Activated T-cell treated with anti-CD3 and anti-CD28 coated beads for 4 hours (primary cell): ENCODE measurements at places on chromosomes 7 and 10.
A peak's percentile ranks its signal among the peaks of the same experiment; 100 is the strongest.

GRCh38 chr7:1937252-1937605 is 267.2 kb downstream of the ELFN1 start:
- no peak for DNase-seq

DNA sequence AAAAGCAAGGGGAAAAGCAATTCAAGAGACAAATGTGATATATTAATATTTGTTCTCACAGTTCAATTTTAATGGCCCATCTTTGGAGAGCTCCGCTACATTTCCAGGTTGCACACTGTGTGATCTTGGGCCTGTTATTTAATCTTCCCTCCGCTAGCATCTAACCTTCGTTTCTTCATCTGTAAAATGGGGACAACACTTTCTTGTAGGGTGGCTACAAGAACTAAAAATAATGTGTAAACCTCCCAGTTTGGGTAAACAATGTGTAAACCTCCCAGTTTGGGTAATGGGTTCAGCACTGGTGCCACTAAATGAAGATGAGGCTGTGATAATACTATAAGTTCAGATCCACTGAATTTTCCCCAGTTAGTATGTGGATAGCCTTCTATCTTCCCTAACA is 99.5 kb downstream of the CDK6 start:
- no peak for DNase-seq

- no peak for DNase-seq
These were observed 568.3 kb downstream of the KIF20B start for GRCh38 chr10:90269699-90270098.

- DNase-seq = no peak
These were observed 328.7 kb downstream of the ARL4A start for GRCh38 chr7:13016036-13016581.

DNA sequence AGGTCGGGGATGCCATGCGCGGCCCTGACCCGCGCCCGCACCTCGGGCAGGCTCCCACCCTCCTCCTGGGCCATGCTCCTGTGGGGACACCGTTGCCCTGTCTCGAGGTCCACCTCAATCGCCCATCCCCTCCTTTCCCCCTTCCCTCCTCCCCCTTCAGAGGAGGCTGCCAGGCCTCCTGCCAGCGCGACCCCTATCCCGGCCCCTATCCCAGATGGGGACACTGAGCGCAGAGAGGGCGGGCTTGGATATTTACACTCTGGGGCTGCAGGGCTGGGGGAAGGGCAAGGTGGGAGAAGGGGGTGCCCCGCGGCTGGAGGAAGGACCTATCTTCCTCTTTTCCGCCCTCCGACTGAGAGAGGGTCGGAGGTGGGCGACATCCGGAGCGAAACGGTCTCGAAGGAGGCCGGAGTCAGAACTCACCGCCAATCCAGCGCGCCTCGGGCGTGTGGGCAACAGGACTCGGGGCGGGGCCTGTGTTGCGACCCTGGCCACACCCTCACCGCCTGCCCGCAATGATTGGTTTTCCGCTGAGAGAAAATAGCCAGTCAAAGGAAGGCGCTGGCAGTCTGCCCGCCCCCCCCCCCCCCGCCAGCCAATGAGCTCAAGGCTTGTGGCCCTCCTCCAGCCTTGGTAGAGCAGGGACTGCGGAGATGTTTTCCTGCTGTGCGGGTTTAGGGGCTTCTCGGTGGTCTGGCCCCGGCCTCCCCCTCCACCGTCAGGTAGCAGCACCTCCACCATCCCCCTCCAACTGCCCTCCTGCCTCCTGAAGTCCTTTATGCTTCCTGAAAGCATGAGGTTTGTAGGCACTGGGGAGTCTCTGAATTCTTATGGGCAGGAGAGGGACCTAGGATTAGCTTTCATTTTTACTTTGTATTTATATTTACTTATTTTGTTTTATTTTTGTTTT is at the start of gene METTL27:
TSS of gene METTL27 (minus strand) at position 450 of the 910 bp plus-strand sequence. CDS start at position 74, 376 bp downstream.
- DNase-seq = peak; percentile 81

- DNase-seq = no peak
These were observed 1402.5 kb upstream of the CELF2 start for GRCh38 chr10:9615189-9615588.

DNA sequence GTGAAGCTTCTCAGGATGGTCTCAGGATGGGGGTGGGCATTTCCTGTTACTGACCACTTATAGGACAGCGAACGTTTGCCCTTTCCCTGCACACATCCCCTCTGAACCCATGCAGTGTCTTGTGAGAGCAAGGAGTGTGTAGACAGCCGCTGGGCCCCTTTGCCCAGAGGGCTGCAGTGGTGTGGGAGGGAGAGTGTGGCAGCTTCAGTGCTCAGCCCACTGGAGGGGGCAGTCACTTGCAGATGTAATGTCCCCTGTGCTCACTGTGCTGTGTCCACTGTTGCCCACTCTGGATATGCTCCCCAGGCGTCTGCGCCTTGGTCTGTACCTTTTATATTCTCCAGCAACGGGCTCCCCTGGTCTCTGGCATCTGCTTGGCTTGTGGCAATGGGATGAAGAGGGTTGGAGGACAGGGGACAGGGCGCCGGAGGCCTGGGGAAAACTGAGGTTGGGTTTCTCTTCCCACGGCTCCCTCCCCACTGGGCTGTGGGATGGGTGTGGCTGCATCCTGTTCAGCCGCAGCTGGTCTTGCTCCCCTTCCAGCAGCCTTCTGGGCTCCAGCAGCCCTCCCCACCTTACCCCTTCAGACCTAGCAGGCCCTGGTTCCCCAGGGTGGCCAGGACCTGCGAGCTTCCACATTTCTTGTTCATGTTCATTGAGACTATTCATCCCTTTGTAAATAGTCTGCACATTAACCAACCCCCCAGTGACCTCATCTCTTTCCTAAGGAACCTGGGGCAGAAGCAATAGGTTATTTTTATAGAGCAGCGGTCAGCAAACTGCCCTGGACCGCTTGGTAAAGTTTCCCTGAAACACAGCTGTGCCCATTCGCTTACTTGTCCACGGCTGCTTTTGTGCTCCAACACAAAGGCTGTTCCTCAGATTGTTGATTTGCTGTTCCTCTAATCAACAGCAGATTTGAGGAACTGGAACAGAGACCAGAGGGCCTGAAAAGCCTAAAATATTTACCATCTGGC is 6.1 kb downstream of the ZNF789 start:
- no peak for DNase-seq

- no peak for DNase-seq
These were observed 11.7 kb downstream of the C1QL3 start for GRCh38 chr10:16509996-16510395.

GRCh38 chr7:44073664-44074348 is 8.4 kb upstream of the PGAM2 start:
- peak; percentile 30 for DNase-seq

DNA sequence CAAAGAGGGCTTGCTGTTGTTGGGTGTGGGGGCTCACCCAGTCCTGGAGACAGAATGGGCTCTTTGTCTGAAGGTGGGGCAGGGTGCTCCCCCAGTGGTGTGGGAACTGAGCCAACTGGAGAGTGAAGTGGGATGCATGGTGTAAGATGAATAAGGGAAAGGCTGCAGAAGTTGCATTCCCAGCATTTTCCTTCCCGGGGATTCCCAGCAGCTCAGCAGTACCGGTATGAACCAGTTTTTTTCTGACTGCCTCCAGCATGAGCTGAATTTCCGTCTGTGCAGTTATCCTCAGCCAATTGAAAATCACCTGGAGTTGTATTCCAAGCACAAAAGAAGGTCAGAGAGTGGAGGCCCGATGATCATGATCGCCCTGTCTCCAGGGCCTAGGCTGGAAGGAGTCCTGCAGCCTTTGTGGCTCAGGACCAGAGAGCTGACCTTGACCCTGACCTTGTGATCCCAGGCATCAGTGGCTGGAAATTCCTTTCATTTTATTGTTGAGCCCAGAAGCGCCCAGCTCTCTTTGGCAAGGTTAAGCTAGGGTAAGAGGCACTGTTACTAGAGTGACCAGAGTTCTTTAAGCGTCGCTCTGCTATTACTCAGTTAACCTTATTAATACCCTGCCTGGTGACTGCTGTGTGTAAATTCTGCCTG is 33.4 kb downstream of the OGDH start:
- no peak for DNase-seq

- no peak for DNase-seq
These were observed 246.9 kb downstream of the PTEN start for GRCh38 chr10:88110355-88110754.

DNA sequence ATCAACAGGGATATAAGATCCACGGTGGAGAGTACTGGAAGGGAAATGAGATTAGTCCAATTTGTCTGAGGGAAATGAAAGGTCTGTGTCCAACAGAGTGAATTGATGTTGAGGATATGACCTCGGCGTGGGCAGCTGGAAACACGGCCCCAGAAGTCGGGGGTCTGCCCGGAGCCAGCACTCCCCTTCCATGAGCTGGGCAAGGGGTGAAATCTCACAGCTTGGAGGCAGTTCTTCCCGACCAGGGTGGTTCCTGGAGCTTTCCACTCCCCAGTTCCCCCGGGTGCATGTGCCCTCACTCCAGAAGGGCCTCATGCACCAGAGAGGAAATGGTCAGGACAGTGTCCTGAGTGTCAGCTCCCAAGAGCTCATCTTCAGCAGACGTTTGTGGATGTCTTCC is 264.7 kb upstream of the PPP2R2D start:
- no peak for DNase-seq

- DNase-seq = no peak
These were observed 209.7 kb upstream of the STEAP4 start for GRCh38 chr7:88516429-88516828.

DNA sequence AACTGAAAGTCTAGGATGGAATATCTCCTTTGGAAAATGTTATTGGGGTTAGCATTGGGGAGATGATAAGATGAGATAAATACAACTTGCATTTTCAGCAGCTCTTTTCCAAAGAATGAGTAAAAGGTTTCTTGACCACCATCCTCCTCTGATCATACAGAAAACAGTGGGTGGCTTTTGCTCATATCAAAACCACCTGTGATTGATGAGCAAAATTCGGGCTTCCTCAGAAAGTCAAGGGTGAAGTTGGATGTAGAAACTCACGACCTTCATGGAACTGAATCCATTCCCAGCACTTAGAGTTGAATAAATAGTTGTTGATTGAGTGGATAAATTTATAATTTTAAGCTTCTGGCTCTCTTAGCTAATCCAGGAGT is 158.4 kb downstream of the DNAJB6 start:
- DNase-seq = no peak

DNA sequence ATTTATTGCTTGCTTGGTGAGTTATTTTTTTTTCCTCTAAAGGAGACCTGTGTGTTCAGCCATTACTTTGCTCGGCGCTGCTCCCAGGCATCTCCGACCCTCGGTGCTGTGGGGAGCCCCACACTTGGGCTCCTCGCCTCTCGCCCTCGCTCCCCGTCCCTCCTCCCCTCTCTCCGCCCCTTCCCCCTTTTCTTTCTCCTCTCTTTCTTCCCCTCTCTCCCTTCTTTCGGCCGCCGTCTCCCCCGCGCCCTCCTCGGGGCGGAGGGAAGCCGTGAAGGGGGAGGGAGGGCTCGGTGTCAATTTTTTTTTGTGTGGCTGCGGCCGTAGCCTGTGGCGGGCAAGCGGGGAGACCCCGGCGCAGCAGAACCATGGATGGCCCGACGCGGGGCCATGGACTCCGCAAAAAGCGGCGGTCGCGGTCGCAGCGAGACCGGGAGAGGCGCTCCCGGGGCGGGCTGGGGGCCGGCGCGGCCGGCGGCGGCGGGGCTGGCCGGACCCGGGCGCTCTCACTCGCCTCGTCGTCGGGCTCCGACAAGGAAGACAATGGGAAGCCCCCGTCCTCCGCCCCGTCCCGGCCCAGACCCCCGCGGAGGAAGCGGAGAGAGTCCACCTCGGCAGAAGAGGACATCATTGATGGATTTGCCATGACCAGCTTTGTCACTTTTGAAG is 1.1 kb downstream of the AUTS2 start:
- DNase-seq = no peak

- no peak for DNase-seq
These were observed 41.5 kb upstream of the PLEKHA1 start for GRCh38 chr10:122333037-122333436.

DNA sequence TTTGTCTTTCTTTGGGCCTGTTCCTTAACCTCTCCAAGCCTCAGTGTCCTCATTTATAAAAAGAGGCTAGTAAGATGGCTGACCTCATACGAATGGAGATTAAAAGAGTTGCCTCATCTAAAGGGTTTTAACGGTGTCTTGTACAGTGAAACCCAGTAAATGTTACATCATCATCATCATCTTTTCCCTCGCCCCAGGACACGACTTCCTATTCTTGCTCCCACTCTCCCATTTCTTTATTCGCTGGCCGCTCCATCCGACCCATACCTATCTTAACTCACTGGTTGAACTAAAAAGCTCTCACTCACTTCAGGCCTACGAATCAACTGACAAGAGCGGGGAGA is 554 bp downstream of the FRA10AC1 start:
- DNase-seq = peak; percentile 7

DNA sequence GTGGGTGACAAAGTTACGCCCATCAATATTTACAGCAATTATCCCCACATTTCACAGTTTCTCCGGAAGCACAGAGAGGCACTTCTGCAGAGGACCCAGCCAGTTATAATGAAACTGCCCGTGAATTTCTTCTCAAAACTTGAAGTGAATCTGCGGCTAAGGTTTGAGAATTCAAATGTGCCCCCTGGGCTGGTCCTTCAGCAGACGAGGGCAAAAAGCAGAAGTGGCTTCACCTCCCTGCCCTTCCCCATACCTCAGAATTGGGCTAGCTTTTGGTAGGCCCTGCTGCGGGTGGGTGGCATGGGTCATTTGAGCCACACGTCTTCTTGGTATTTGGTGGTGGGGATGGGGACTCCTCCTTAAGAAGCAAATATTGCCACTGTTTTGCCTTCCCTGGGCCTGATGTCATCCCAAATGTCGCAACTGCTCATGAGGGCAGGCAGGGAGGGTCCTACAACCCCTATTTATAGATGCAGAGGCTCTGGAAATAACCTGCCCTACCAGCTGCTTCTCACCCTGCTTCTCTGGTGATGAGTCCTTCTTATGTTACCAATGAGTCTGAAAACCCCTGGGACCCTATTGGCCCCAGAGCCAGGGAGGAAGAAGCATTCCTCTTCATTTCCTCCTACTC is 16.6 kb upstream of the WDFY4 start:
- no peak for DNase-seq

GRCh38 chr10:43806831-43807640 is 158.4 kb upstream of the ZNF32 start:
- no peak for DNase-seq

DNA sequence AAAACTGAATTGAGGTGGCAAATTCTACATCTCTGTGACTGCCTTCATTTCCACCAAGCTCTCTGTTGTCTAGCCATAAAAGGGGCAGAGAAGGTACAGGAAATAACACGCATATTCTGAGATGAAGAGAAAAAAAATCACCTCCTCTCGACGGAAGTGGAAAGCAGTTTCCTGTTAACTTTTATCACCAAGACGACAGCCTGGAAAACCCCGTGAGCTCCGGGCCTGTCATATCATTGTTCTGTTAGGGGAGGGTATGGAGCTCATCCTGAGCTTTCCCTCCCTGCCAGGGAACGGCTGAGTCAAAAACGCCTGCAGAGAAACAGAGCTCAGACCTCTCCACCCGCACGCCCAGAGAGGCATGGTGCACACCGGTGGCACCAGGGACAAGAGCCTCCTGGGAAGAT is 200.3 kb downstream of the PRPF18 start:
- DNase-seq = peak; percentile 50

GRCh38 chr7:151570366-151570915 is 50.7 kb upstream of the RHEB start:
- DNase-seq = no peak

- no peak for DNase-seq
These were observed 17.4 kb upstream of the CCDC172 start for GRCh38 chr10:116306847-116307246.
